ENCODE measurements at places on chromosomes 6 and 20. TPM values are rescaled to one million over a fixed set of nuclear protein-coding genes. Genes with fewer than 3 reads are reported as not detected.

Gene GNAS-AS1
- total RNA-seq: not detected

Gene CGA
- not detected for total RNA-seq

DNA sequence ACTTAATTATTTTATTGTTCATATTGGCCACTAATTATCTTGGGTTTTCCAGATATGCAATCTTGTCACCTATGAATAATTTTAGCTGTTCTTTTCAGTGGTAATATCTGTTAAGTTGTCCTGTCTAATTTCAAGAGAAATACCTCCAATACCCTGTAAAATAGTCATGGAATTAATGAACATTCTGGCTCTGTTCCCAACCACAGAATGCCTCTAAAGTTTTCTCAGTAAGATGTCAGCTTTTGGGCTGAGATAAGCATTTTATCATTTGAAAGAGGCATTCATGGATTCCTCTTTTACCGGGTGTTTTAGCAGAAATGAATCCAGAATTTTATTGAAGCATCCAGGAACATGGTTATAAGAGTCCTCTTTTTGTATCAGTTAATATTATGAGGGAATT, 109.3 kb downstream of the WDR27 start:
- DNase-seq: no peak

- DNase-seq: no peak
These were observed 379.7 kb upstream of the IMPG1 start for GRCh38 chr6:76451926-76452709.

Gene TAAR1
- not detected for total RNA-seq
